ENCODE measurements at places on chromosomes 3 and 15. TPM values are rescaled to one million over a fixed set of nuclear protein-coding genes. Genes with fewer than 3 reads are reported as not detected.

DNA sequence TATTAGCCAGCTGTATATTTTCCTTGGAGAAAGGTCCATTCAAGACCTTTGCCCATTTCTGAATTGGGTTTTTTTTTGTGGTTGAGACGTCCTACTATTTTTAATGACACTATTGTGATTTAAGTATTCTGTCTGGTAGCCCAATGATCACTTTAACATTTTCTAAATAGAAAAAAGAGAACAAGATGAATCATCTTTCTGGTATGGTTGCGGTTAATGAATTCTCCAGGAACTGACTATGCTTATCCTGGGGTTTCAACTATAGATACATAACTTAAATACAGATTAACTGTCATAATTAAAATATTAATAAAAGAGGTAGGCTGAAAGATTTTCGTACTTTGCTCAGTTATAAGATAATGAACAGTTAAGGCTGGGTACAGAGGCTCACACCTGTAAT, 51.9 kb downstream of the PBRM1 start:
- no peak for DNase-seq

IL20RB gene
- 0.96 TPM for total RNA-seq

- no peak for DNase-seq
Observed at GRCh38 chr3:79367066-79367465, 400.7 kb downstream of the ROBO1 start.

DNA sequence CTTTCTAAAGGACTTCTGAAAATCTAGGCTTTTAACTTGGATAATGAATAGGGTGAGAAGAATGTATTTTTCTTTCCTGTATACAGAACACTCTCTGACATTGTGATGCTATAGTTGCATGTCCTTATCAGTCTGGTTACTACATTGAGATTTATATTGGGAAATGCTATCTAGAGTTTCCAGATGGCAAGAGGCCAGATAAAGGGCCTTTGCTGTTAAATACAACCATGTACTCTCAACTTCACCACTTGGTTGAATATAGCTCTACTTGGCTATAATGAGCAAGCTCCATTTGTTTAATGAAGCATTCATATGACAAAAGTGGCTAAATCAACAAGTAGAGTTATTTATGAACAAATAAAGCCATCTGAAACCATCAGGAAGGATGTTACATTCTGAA, 91.0 kb downstream of the IGSF11 start:
- no peak for DNase-seq

- no peak for DNase-seq
Observed at GRCh38 chr3:133547432-133548041, 25.9 kb upstream of the CDV3 start.

NMD3 gene
- total RNA-seq: 66.6 TPM

- no peak for DNase-seq
Observed at GRCh38 chr3:14592836-14593235, 52.7 kb upstream of the GRIP2 start.
